ENCODE measurements at places on chromosomes 16 and 17. TPM values are rescaled to one million over a fixed set of nuclear protein-coding genes. Genes with fewer than 3 reads are reported as not detected.

GRCh38 chr16:58343562-58343961 lies 48.7 kb upstream of the GINS3 start:
- no peak for DNase-seq

DNA sequence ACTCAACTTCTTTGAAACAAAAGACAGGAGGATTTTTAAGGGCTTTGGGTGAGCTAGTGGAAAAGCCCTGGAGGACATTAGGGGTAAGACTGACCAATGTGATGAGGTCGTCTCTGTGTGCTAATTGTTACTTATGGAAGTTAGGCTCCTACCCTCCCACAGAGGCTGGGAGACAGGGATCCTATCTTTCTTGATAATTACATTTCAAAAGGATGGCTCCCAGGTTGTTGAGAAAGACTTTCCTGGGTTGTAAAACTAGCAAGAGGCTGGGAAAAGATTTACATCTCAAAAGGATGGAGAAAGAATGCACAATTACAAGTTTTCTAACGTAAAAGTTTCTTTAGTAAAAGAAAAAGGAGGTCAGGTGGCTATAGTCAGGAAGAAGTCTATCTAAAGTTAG lies 605.8 kb upstream of the GOT2 start:
- no peak for DNase-seq

DNA sequence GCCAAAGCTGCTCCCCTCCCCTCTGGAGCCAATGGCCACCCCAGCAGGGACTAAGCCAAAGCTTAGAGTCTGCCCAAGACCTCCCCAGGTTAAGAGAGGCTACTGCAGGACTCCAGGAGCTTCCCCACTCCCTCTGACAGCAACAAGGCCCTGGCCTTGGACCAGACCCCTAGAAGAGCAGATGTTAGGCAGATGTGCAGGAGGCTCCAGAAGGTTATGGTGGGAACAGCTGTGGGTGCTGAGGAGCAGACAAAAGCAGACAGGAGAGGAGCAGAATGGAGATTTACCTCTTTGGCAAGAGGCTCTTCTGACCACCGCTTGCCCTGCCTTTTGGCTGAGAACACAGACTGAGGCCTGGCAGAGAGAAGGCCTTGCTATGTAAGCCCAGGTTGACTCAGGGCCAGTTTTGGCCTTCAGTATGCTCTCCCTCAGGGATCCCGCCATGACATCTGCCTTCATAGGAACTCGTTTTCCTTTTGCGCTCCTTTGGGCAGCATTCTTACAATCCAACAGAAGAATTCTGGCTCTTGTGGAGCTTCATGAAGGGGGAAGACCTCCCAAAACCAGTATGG lies 113.0 kb downstream of the RBFOX3 start:
- DNase-seq, result no peak

HOXB6 gene
- 0.39 TPM for total RNA-seq

DNA sequence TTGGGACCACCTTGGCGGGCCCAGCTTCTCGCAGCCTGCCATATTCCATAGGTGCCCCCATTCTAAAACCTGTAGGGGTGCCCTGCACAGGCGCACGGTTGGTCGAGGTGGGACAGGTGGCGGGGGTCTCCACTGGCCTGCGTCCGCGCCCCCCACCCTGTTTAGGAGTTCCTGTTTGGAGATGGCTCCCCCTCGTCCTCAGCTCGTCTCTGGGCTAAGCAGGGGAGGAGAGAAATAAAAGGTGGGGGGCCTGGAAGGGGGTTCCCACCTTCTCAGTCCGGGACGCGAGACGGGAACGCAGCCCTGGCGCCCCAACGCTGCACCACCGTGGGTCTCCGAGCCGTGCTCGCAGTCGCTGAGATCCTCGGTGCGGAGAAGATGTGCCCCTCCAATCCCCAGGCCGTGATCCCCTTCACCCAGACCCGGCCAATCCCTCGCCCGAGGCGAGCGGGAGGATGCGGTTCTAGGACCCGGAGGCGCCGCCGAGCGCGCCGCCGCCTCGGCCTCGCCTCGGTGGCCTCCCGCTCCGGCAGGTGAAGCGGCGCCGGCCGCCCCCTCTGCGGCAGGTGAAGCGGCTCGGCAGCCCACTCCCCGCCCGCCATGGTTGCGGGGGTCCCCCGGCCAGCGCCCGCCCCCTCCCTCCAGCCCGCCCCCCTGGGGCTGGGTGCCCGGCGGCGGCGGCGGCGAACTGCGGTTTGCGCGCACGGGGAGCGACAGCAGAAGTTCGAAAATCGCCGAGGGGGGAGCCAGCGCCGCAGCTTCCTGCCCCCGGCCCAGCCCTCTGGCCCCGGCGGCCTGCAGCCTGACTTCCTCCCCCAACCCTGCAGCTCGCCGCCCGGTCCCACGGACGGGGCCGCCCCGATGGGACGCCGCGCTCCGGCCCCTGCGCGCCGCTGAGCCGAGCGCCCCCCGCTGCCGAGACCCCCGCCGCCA lies at the start of gene FMNL1:
Gene FMNL1 (plus strand): TSS at position 805 of the 933 bp plus-strand sequence. CDS start 240 bp downstream, outside the sequence.
- DNase-seq, result no peak
